Tibial artery (tissue), 4 donors: ENCODE measurements at places on chromosomes 6 and 20.

GRCh38 chr6:85382541-85382940, 67.3 kb upstream of the NT5E start:
- no peak for DNase-seq

DNA sequence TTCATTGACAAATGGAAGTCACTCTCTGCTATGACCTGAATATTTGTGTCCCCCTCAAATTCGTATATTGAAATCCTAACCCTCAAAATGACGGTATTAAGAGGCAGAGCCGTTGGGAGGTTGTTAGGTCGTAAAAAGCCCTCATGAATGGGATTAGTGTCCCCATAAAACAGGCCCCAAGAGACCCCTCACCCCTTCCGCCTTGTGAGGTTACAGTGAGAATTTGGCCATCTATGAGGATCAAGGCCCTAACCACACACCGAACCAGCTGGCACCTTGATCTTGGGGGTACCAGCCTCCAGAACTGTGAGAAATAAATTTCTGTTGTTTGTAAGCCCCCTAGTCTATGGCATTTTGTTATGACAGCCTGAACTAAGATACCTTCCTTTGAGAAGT, 52.5 kb upstream of the SLC22A16 start:
- DNase-seq: no peak

DNA sequence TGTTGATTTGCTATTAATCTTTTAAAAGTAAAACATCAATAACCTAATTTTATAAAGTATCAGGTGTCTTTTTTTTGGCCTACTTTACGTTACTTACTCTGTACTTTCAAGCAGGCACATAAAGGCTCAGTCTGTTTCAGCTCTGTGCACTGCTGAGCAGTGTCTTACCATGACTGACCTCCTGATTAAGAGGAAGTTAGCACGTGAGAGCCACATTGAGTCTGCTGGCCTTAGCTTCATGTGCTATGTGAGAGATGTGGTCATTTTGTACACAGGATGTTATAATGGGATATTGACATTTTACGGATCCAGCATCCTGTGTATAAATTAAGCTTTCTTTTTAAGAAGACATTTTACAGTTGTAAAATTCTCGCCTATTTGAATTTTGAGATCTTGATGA, 31.9 kb downstream of the ARID1B start:
- no peak for DNase-seq

- peak; percentile 87 for DNase-seq
Observed at GRCh38 chr6:2632368-2632767, 118.4 kb downstream of the MYLK4 start.

GRCh38 chr20:47348539-47349142, 7.9 kb downstream of the ZMYND8 start:
- DNase-seq: no peak

DNA sequence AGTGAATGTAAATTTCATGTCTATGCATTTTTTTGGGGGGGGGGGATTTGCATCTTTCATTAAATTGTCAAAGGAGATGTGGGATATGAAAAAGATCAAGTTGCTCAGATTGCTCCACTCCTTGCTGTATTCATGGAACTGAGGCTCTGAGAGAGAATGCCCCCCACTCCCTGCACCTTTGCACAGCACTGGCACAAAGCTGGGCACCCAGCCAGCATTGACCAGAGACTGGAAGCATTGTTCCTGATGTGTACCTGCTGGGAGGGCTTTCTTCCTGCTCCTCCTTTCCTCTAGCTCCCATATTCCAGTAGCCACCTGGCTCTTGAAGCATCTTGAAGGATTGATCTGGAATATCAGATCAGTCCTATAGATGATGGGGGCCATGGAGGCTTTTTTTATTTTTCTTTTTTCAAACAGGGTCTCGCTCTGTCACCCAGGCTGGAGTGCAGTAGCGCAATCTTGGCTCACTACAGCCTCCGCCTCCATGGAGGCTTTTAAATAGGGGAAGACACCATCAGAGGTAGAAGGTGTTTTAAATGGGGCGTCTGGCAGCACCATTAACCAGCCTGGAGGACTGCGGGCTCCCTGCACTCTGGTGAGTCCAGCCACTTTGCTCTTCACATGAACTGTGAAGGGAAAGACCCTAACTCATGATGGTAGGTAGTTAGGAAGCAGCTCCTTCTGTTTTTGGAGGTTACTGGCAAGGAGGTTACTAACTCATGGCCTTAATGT, 10.9 kb downstream of the DUSP15 start:
- no peak for DNase-seq

GRCh38 chr20:19750101-19750606, 7.9 kb upstream of the RIN2 start:
- no peak for DNase-seq

GRCh38 chr6:27599859-27600532, 127.1 kb upstream of the ZNF184 start:
- no peak for DNase-seq

DNA sequence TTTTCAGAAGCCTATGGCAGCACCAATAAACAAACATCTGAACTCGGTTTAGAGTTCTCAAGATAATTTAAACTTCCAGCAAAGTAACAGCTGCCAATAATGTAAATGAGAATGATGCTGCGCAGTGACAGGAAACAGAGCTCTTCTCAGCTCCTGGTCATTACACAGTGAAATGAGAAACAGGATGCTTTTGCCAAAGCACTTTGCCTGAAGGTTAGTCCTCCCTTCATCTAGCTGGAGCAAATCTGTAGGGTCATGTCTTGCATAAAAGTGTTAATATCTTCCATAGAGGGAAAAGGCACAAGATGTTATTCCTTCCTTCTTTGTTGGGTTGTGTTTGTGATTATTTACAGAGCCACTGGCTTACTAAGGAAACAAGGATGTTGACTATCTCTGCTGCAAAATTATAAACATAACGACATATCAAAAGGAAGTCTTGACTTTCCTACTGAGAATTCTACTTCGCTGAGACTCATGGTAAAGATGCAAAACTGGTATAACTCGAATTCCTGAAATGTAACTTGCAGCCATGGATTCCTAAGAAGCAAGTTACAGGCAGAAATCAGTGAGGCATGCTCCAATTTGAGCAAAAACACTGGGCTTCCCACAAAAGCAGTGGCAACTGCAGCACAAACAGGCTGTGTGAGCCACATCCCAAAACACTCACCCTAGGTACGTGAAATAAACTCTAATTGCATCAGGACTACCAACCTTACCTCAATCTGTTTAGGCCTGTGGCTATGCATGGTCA, 102.5 kb upstream of the BEND6 start:
- DNase-seq: no peak

- no peak for DNase-seq
Observed at GRCh38 chr6:52016915-52017748, 70.3 kb downstream of the PKHD1 start.

DNA sequence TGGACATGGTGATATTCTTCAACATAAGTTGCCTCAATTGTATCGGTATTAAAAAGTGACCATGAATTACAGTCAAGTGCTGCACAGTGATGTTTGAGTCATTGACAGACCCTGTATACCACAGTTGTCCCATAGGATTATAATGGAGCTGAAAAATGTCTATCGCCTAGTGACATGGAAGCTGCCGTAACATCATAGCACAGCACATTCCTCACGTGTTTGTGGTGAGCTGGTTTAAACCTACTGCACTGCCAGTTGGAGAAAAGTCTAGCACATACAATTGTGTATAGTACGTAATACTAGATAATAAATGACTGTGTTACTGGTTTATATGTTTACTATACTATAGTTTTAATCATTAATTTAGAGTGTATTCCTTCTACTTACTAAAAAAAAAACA, 150.2 kb downstream of the CDH26 start:
- no peak for DNase-seq

GRCh38 chr20:16066571-16066970, 506.7 kb downstream of the KIF16B start:
- DNase-seq: no peak

DNA sequence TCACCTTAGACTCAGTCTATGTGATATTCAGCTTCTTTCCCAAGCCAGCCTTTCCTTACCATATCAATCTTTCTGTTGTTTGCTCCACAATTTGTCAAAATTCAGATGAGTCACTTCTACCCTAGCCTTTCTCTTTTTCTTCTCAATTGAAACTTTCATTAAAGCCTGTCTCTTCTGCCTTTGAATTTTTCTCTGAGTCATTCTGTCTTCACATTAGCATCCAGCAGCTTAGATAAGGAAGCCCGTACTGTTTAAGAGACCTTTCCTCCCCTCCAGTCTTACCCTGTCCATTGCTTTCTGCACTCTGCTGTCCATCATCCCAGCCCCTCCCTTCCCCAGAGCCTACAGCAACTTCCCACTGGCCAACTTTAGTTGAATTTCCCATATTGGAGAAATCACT, 34.9 kb upstream of the RALGAPA2 start:
- DNase-seq: no peak

DNA sequence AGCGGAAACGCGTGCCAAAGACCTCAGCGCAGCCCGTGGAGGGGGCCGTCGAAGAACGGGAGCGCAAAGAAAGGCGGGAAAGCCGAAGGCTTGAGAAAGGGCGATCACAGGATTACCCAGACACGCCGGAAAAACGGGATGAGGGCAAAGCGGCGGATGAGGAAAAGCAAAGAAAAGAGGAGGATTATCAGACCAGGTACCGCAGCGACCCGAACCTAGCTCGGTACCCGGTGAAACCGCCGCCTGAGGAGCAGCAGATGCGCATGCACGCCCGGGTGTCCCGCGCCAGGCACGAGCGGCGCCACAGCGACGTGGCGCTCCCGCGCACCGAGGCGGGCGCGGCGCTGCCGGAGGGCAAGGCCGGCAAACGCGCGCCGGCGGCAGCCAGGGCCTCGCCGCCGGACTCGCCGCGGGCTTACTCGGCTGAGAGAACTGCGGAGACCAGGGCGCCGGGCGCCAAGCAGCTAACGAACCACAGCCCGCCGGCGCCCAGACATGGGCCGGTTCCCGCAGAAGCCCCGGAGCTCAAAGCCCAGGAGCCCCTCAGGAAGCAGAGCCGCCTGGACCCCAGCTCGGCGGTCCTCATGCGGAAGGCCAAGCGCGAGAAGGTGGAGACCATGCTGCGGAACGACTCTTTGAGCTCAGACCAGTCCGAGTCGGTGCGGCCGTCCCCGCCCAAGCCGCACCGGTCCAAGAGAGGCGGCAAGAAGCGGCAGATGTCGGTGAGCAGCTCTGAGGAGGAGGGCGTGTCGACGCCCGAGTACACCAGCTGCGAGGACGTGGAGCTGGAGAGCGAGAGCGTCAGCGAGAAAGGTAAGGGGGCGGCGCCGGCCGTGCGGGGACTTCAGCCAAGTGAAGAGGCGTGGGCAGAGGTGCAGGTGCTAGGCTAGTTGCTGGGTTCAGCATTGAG, 296.2 kb downstream of the RIMS1 start:
- no peak for DNase-seq

- no peak for DNase-seq
Observed at GRCh38 chr6:160431226-160431625, 83.0 kb downstream of the SLC22A3 start.

GRCh38 chr20:4714818-4715217, 6.9 kb upstream of the PRND start:
- no peak for DNase-seq

DNA sequence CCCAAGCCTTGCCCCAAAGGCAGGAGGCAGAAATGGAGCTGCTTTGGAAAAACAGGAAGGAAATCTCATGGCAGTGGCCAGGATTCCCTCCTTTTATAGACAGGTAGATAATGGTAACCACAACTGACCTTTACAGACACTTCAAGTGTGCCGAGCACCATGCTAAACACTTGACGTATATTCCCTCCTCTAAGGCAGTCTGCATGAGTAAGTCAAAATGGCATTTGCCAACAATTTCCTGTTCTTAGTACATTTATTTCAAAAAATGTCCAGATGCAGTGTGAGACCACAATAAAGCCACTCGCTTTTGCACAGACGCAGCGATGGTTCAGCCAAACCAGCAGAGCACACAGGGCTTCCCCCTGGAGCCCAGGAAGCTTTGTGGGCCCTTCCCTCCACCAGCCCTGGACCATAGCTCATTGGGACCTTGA, 16.5 kb upstream of the GPR6 start:
- DNase-seq: no peak

- DNase-seq: no peak
Observed at GRCh38 chr20:59349277-59349676, 48.9 kb downstream of the EDN3 start.

DNA sequence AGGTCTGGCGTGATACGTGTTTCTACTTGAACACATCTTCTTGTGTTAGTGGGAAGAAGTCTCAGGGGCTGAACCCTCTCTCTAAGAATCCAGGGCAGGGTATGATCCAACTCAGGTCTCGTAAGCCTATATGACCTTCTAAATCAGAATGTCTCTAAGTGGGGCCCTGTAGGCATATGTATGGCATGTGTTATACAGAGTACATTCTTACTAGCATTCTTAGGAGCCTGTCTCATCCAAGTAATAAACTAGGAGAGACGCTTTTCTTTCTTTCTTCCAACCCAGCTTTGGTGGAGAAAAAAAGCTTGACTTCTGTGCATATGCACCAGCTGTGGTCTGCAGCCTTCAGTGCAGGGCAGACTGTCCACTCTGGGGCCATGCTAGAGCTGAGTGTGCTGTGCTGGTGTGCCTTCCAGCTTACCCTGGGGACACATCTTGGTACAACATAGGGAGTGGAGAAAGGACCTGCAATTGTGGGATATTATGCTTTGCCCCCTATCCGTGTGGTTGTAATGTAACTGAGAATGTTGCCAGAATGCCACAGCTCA, 47.3 kb downstream of the L3MBTL3 start:
- DNase-seq: no peak

DNA sequence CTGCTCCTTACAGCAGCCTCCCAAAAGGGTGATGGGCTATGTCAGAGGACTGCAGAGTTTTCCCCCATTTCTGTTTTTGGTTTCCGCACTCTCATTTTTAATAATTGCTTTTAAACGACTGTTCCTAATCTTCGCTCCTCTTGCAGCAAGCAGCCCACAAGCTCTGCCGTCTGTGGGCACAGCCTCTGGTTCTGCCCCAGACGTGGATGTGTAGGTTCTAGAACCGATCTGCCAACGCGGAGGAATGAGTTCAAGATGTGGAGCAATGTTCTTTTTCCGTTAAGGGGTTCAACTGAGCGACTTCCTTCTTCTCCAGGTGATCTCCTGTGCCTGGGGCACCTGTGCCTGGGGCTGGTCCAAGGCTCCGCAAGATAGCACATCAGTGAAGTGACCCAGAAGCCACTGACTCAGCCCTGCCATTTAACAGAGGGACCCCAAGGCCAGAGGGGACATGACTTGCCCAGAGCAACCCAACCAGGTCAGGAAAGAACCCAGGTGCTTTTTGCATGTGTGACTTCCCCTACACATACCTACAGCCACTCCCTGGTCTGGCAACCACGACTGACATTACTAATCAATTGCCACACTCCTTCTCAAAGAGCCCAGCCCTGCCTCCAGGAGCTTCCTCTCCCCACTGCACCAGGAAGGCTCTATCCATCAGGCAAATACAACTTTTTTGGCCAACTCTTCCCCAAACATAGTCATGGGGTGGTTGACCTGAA, 22.7 kb downstream of the PMEPA1 start:
- no peak for DNase-seq
